GM23248 (cell line): ENCODE measurements at places on chromosomes 3 and 15. TPM values are rescaled to one million over a fixed set of nuclear protein-coding genes. Genes with fewer than 3 reads are reported as not detected.

Gene WNT7A
- not detected in 2 replicates for total RNA-seq

Gene SOX14
- not detected in 2 replicates for total RNA-seq

Gene GHSR
- not detected in 2 replicates for total RNA-seq

Gene ERC2
- total RNA-seq, result not detected in 2 replicates

Gene KLHL40
- not detected in 2 replicates for total RNA-seq

Gene C3orf22
- not detected in 2 replicates for total RNA-seq

Gene WNT5A
- 281 and 298 TPM in 2 replicates for total RNA-seq

Gene CYP1A2
- total RNA-seq, result not detected in 2 replicates

Gene COLQ
- total RNA-seq, result 0.32 and 1.1 TPM in 2 replicates

GRCh38 chr3:69504232-69504631 lies 118.3 kb upstream of the FRMD4B start:
- DNase-seq, result peak; percentile 12

DNA sequence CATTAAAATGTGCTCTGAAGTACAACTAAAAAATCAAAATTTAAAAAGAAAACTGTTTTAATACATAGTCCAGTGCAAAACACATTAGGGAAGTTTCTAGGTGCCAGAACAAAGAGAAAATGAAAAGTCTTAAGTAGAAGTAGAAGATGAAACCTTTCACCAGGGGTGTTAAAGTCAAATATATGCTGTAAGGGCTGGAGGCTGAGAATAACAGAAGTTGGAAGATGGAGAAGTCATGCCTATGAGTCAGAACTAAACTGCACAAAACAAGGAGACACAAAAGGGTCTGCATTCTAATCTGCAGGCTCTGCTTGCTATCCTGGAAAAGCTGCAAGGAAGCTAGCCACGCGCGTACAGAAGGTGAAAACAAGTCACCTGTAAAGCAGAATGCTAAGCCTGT lies 48.7 kb upstream of the CPB1 start:
- no peak for DNase-seq

- DNase-seq, result no peak
Measured at GRCh38 chr3:66778777-66779176, 219.3 kb upstream of the KBTBD8 start.

DNA sequence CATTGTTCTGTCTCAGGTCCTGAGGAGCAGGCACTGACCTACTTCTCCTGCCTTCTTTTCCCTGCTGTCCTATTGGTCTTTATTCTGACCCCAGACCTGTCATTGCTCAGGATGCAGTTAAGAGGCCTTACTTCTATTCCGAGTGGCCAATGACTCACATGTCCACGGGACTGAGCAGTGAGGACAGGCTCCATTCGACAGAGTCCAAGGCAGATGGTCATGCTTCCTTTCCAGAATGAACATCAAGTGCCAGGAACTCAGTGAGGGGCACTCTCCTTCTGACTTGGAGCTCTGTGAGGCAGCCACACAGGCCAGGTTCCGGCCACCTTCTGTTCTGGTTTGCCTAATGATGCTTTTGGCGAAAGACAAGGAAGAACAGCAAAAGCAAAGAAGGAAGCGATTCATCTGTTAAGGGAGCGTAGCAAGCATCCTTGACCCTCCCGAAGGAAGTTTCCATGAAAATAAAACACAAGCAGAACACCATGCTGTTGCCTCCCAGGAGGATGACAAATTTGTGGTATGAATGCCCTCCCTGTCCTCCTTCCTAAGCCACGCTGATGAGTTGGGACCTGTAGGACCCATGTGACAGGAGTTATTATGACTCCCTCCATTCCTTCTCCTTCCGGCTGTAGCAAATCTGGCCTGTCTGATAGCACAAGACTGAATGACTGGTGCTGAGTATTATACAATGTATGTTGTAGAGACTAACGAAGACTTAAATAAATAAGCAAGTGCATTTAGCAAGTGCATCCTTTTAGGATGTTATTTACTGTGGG lies 14.4 kb upstream of the TPRG1 start:
- DNase-seq, result no peak

DNA sequence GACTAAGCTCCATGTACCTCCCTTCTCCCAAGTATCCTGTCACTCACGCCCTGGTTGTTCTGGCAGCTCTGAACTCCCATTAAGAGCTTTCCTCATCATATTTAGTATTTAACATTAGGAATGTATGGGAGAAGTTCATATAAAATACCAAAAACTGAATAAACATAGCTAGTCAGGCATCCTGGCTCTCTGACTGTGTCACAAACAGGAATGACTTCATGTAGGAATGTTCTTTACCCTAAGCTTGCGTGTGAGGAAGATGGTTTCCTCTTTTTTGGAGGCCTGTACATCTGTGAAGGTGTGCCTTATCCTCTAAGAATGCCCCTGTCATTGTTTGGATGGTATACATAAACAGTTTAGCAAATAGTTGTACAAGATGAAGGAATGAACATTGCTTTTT lies 38.6 kb downstream of the SEMA6D start:
- peak; percentile 4 for DNase-seq

GRCh38 chr3:191549357-191549756 lies 88.4 kb downstream of the PYDC2 start:
- DNase-seq, result no peak

GRCh38 chr3:71849681-71850080 lies 64.7 kb upstream of the PROK2 start:
- DNase-seq, result no peak

DNA sequence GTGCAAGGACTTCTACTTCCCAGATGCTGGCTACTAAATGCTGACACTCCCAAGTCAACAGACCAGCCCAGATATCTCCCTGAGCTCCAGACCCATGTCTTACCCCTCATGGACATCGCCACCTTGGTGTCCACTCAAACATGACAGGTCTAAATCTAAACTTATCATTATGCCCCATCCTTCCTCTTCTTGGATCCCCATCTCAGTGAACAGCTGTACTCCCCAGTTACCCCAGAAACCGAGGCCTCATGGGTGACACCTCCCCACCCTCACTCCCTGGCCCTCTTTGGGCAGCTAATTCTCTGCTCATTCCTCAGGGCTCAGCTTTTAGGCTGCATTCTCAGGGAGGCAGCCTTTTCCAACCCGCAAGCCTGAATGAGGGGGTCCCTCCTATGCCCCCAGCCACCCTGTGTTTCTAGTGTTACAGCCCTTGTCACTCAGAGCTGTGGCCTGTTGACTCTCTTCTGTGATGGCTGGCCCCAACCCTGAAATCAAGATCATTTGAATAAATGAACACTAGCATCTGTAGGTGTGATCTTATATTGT lies 5.4 kb downstream of the EHD4 start:
- DNase-seq, result no peak

DNA sequence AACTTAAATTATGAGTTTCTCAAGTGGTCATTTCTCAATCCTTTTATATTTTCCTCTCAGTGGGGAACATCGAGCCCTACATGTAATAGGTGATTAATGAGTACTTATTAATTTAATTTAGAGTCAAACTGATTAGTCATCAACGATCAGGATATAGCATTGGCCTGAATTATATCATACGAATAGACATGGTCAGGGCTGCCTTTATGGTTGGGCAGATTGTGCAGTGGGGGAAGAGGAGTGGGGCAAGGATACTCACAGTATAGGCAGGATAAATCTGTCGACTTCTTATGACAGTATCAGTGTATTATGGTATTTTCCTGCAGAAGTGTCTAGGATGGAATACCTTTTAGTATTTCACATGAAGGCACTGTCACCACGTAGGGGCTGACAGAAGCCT lies 27.0 kb downstream of the C2CD4A start:
- DNase-seq, result no peak

DNA sequence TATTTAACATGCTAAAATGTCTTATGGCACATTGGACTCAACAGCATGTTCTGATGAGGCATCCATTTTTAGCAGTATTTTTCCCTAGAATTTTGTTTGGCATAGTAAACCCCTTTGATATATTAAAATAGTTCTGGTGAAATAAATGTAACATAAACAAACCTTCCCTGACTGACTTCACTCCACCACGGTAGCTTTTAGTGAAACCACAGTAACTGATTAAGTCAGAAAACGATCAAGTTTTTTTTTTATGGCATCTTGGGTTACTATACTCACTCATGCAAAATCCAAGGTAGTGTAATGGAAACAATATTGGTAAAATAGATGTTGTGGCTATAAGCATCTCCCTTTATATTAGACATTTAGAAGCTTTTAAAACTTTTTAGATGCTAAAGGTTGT lies 2.8 kb downstream of the SERP1 start:
- no peak for DNase-seq

DNA sequence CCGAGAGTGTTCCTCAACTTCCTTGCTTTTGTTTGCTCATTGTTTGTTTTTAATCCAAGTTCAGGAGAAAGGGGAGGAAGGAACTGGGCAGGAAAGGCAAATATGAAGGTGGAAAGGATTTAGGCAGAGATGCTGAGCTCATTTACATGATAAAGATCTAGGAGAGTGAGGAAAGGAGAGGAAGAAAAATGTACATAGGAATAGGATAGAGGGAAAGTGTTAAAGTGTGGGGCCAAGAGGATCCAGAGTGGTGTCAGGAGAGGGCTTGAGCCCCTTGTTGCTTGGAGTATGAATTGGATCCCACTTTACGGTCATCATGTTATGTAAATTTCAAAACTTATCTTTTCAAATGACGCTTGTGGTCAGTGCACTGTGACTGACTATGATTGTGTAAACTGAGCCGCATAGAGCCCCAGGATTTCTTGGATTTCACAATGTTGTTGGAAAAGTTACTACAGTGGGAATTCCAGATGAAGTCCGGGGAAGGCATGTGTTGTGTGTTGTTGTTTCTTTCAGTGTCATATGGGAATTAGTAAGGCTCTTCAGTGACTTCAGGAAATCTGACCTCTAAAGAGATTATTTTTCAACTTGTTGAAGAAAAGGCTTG lies 15.0 kb upstream of the PLD1 start:
- peak; percentile 88 for DNase-seq

DNA sequence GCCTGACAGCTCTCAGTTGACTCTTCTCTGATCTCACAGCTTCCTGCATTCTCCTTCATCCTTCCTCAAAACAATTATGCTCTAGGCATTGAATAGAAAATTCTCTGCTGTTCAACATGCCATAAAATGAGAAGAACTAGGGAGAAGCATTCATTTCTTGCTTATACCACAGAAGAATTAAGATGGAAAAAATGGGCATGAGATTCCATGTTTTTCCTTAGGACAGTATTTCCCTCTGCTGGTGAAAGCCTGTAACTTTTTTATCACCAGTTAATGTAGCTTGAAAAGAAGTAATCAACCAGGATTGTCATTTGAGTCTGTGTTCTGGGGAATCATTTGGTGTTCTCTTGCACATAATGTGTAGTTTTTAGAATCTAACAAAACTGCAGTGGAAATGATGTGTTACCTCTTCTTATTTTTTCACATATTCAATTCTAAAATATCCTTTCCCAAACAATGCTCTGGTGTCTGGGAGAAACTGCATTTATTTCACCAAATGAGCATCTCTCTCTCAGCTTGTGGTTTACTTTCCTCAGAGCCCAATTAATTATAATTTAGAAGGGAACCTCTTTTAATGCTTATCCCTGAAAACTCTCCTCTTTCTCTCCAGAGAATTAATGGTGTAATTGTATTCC lies 92.8 kb upstream of the DCBLD2 start:
- DNase-seq, result peak; percentile 74

GRCh38 chr3:169556349-169556870 lies 107.1 kb downstream of the MECOM start:
- DNase-seq, result no peak

GRCh38 chr15:101536166-101536874 lies 46.8 kb upstream of the PCSK6 start:
- no peak for DNase-seq

DNA sequence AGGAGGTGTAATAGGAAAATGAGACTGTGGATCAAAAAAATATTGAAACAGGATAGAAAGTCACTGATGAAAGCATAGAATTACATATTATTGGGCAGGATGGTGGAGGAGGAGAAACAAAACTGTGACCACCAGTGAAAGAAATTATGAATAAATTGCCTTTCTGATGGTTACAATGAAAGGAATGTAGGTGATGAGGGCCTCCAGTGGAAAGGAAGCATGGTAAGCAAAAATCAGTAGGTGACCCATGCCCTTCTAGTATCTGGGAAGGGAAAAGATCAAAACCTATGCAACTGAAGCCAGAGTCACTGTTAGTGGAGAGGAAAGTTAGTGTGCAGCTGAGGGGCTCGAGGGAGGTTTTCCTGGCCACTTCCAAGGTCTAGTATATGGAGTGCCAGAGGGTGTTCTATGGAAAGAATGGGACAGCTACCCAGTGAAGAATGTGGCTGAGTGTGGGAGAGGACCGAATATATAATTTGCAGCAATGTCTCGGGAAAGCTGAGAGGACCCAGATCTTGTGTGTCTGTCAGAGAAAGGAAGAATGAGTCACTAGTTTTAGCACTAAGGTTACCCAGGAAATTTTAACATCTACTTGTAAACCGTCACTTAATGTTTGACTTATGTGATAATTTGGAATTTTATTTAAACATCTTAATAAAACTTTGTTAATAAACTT lies 146.2 kb downstream of the NFKBIZ start:
- peak; percentile 59 for DNase-seq

GRCh38 chr3:105362021-105362665 lies 4.6 kb upstream of the ALCAM start:
- peak; percentile 76 for DNase-seq

- DNase-seq, result peak; percentile 44
Measured at GRCh38 chr15:87736891-87737389, 519.6 kb downstream of the NTRK3 start.

DNA sequence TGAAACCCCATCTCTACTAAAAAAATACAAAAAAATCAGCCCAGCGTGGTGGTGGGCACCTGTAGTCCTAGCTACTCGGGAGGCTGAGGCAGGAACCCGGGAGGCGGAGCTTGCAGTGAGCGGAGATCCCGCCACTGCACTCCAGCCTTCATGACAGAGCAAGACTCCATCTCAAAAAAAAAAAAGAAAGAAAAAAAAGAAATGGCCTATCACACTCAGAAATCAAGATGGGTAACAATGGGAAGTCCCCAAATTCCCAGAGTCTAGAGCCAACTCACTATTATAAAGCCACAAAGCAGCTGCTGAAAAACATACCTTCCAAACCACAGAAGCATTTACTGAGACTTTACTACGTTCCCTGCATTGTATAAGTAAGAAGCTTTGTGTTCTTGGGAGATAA lies 7.5 kb downstream of the HDGFL3 start:
- peak; percentile 79 for DNase-seq

GRCh38 chr3:165133188-165133899 lies 55.0 kb upstream of the SI start:
- no peak for DNase-seq
